RKO (cell line): ENCODE measurements at places on chromosomes 3 and 15.
A peak's percentile ranks its signal among the peaks of the same experiment; 100 is the strongest.

DNA sequence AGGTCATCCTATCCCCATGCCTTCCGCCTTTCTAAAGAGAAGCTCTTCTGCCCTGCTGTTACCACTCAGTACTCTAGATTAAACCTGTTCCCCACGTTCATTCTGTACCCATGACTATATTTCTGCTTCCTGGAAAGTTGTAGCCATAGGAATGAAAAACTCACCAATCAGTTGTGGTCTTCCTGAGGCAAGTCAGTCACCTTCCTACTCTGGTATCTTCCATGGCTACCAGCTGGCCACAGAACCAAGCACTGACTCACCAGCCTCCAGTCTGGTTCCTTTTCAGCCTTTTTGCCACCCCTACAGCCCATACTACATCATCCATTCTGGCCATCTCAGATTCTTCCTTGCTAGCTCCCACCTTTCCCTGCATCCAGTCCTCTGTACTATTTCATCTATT, 46.4 kb downstream of the TMEM44 start:
- peak; percentile 62 for DNase-seq

DNA sequence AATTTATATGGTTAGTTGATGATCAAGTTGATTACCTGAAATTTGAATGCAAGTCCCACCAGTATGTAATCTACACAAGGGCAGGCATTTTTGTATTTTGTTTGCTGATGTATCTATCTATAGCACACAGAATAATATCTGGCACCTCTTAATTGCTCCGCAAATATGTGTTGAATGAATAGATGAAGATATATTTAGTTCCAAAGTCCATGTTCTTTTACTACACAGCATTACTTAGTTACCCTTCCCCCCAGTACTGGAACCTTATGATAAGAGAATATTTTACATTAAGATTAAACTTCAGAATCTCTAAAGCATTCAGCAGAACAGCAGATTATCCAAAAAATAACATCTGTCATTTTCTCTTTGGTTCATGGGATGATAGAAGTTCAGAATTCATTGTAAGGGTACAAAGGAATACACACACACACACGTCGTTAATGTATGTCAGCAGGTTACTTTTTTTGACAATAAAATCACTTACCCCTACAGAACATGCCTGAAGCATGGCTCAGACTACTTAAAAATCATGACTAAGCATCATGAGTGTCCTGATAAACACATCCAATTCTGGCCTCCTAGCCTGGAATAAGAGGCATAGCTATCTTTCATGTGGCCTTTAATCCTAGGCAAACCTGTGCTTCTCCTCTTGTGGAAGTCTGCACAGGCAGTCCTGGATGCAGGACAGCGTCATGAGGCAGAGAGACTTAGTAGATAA, 148.9 kb upstream of the TBC1D5 start:
- peak; percentile 31 for DNase-seq

GRCh38 chr3:127136706-127137105, 56.2 kb upstream of the PRR23E start:
- no peak for DNase-seq

GRCh38 chr3:10615715-10616114, 110.3 kb upstream of the ATP2B2 start:
- no peak for DNase-seq

DNA sequence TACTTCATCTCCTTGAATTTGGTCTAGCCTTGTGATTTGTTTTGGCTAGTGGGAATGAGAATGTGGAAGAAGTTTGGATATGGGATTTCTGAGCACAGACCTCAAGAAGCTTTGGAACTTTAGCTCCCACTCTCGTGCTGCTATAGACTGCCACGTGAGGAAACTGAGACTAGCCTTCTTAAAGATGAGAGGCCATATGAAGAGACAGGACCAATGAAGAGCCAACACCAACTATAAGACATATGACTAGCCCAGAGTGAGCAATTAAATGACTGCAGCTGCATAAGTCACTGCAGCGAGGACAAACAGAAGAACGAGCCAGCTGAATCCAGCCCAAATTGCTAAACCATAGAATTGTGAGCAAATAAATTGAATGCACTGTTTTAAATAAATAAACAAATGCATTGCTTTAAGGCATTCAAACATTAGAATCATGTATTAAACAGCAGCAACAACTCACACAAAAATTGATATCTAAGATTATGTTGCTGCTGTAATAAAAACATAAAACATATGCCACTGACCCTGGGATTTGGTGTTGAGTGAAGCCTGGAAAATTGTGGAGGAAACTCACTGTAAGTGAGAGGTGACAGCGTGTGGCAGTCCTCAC, 15.7 kb upstream of the CNTN4 start:
- no peak for DNase-seq

DNA sequence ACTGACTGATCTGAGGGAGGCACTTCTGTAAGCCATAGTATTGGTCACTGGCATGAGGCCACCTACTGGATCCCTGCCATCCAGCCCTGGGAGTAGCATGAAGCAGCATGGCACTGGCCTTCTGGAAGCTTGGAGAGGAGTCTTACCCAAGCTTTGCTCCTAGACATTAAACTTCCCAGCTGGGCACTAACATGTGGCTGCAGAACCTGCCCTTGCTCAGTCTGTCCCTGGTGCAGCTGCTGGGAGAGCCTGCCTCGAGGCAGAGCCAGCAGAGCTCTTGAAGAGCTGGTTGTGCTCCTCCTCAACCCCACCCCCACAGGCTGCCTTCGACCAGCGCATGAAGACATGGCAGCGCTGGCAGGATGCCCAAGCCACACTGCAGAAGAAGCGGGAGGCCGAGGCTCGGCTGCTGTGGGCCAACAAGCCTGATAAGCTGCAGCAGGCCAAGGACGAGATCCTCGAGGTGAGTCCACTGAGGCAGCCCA, 17.1 kb upstream of the SNX22 start:
- no peak for DNase-seq

GRCh38 chr3:13457593-13457992, 22.5 kb upstream of the HDAC11 start:
- DNase-seq = no peak

- peak; percentile 44 for DNase-seq
Measured at GRCh38 chr3:129940086-129940485, 34.4 kb upstream of the TRH start.

DNA sequence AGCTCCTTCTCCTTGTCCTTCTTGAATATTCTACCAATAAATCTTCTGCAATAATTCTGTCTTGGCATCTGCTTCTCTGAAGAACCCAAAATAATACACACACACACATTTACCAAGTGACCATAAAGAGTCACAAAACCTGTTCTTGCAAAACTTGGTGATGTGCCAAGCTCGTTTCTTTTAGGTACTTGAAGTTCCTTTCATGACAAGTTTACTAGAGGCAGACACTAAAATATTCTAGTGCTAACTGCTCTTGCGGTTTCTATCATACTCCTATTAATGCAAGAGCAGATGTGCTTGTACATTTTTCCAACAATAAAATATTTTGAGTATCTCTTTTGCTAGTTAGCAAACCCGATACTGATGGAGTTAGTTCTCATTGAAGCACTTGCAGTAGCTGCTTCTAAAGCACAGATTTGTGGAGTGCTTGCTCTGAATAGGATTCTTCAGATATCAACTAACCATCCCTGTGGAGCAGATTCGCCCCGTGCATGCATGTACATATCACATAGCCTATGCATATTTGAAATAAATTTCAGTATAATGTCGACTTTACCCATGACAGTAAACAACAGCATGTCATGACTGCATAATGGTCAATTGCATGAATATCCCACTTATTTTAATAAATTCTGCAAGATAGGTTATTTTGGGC, 23.2 kb downstream of the HHLA2 start:
- no peak for DNase-seq

DNA sequence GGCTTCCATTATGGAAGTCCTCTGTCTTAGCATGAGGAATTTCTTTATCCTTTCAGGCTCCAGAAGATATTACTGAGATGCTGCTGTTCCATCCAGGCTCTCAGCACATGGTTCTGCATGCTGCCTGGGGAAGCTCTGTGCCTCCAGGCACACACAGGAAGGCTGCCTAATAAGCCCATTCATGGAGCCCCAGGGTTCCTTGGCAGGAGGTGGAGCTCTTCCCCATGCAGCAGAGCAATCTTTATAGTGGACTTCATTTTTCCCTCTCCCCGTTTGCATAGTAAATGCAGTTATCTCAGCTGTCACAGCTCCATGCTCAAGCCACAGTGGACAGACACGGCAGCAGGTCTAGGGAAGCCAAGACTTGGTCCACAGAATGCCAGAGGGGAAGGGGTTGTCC, 57.6 kb downstream of the BOC start:
- no peak for DNase-seq

DNA sequence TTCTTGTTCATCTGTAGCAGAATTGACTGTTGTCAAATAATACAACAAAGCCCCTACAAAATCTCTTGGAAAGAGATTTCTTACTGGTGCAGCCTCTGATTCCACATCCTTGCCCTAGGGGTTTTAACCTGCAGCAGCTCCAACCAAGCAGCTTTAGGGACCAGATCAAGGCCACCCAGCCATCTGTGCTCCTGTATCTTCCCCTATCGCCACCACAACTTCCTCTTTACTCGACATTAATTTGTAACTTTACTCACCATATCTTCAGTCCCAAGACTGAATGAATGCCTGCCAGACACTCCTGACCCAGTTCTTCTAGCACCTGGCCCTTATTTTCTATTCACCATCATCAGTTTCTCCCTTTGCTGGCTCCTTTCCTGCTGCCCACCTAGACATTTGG, 156.6 kb upstream of the IL12A start:
- no peak for DNase-seq

DNA sequence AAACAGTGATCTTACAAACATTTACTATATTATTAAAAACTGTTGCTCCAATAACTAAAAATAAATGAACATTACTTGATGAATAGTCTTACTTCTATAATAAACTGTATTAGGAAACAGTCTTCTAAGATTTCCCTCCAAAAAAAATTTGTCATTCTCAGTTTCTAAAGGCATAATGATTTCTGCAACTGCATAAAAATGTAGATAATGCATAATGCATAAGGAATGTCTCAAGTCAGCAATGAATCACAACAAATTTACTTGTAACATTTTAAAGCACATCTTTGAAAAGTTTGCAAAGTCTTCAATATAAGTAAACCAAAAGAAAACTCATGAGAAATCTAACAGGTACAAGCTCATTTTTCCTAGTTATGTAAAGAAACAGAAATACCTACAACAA, 113.5 kb downstream of the VPS13C start:
- peak; percentile 23 for DNase-seq

DNA sequence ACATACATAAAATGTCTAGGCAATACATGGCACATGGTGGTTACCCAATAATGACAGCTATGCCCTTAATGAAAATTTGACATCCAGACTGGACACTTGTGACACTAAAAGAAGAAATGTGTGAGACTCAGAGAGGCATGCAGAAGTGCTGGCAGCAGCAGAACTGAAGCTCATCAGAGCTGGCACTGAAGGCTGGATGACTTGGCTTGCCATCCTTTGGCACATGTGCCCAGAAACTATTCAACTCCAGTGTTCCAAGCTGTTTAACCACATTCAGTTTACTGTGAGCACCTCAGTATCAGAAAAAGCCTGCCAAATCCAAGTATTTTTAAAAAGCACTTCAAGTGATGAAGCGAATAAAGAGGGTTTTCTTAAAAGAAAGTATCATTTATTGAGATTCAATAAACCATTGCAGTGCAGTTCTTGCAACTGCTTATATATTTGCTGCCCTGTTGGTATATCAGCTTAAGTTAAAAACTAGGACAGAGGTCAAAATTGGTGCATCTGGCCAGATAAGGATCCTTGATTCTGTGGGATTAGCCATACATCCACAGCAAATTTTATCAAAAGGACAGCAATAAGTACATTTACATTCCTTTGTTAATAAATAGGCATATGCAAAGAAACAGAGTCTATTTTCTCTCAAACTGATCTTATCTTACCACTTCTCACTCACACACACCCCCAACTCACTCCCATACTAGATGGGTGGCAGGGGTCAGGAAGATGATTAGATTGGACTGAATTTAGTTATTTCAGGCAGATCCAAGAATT, 15.8 kb downstream of the IGSF11 start:
- no peak for DNase-seq

GRCh38 chr3:35201211-35201610, 438.1 kb upstream of the ARPP21 start:
- DNase-seq = no peak

DNA sequence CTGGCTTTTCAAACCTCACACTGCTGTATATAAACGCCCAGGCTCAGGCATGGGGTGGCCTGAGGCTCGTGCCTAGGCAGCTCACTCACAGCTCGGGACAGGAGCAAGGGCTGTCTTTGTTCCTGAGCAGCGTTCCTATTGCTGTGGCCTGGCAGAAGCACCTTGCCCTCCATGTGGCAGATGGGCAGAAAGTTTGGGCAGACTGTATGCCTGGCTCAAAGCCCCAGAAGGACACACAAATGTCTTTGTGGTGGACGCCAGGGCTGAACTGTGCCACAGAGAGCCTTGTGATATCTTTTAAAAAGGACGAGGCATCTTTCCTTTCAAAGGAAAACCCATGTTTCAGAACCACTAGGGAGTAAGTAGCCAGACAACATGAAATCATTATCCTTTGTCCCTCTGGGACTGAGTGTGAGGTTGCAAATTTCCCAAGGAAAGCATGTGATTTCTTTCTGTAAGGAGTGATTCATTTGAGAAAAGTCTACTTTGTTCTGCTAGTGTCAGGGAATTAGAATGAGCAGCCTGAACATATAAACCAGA, 29.3 kb upstream of the UBE2E1 start:
- no peak for DNase-seq

DNA sequence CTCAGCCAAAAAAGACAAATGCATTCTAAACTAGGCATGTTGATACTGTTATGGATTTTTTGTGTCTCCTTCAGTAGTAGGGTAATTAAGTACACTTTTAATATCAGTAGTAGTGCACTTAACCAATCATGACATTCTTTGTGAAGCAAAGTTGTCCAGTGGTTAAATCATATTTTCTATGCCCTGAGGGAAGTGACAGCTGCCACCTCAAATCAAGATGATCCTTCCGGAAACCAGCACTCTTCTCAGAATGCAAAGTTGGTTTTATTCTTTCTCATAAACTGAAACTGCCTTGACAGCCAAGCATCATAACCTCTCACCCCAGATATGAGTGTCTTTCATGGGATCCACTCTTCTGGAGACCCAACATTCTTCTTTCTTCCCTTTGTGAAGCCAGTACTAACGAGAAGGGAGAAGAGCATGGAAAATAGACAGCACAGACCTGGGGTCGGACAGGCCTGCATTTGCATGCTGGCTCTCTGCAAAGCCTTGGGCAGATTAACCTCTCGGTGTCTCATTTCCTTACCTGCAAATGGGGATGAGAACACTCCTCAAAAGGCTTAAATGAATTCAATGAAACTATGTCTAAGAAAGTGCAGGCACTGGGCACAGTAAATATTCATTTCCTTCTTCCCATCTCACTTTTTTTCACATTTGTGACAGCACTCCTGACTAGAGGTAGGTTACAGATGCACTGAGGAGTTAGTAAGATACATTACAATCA, 13.2 kb downstream of the AAGAB start:
- DNase-seq = no peak
